ENCODE measurements at places on chromosomes 6 and 20.
A peak's percentile ranks its signal among the peaks of the same experiment; 100 is the strongest.

DNA sequence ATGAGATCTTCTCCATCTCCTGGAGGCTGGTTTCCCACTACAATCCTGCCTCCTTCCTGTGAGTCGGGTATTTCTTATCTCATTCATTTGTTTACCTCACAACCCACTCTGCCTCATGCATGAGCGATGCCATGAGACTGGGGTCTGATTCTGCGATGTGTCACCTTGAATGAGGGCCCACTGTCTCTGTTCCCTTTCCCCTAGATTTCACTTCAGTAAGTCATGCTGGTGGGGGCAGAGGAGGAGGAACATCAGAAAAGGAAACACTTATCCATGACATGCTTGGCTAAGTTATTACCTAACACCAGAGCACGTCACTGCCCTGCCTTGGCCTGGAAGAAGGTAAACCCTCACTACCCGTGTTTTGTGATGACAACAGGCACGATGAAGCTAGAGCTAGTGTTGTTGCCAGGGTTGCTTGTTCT is 337.4 kb upstream of the PRDM1 start:
- DNase-seq = peak; percentile 99

GRCh38 chr6:169866140-169866534 is 114.7 kb downstream of the ERMARD start:
- no peak for DNase-seq

- DNase-seq = no peak
These were observed 5.4 kb upstream of the MICA start for GRCh38 chr6:31397901-31398525.

GRCh38 chr6:18081025-18081668 is 41.3 kb downstream of the NHLRC1 start:
- peak; percentile 53 for DNase-seq

- DNase-seq = no peak
These were observed 10.8 kb downstream of the FNDC1 start for GRCh38 chr6:159180001-159180400.

- DNase-seq = no peak
These were observed 155.5 kb downstream of the PRL start for GRCh38 chr6:22141241-22141745.

DNA sequence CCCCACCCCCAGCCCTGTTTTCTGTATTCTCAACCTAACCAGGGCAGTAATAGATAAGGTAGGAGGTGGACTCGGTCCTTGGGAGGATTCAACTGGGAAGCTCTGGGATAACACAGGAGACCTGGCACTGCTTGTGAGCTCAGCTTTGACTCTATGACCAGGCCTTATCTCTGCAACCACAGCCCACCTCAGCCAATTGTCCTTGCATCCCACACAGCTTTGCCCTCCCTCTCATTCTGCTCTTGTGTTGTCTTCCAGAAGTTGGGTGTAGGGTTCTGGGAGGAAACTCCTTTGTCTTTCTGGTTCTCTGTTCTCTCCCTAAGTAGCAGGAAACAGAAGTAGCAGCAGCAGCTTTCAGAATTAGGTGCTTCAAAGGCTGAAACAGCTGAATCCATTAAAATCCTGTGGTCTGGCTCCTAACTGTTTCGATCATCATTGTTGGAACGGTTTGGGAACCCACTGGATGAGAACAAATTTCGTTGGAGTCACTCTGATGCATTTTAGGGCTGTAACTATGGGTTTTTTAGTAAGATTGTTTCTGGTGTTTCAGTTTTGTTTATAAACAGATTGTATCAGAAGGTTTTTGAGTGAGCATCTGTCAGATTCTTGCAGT is 32.4 kb upstream of the SNX9 start:
- DNase-seq = no peak
